ENCODE measurements at places on chromosomes 11 and 22.

DNA sequence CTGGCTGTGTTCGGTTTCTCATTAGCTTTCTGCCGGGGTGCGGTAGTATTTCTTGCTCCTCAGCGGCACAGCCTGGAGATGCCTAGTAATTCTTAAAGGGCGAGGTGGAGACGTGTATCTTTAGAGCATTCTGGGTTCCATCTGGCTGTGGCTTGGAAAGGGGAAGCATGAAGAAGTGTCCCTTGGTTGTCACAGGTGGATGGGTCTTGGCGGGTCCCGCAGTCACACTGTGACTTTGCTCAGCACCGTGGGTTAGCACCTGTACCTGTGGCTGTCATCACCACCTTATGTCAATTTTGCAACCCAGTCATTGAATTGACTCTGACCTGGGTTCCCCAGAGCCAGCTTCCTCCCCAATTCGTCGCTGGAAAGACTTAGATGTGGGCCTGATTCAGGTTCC is 57.6 kb downstream of the MIAT start:
- no peak for DNase-seq

DNA sequence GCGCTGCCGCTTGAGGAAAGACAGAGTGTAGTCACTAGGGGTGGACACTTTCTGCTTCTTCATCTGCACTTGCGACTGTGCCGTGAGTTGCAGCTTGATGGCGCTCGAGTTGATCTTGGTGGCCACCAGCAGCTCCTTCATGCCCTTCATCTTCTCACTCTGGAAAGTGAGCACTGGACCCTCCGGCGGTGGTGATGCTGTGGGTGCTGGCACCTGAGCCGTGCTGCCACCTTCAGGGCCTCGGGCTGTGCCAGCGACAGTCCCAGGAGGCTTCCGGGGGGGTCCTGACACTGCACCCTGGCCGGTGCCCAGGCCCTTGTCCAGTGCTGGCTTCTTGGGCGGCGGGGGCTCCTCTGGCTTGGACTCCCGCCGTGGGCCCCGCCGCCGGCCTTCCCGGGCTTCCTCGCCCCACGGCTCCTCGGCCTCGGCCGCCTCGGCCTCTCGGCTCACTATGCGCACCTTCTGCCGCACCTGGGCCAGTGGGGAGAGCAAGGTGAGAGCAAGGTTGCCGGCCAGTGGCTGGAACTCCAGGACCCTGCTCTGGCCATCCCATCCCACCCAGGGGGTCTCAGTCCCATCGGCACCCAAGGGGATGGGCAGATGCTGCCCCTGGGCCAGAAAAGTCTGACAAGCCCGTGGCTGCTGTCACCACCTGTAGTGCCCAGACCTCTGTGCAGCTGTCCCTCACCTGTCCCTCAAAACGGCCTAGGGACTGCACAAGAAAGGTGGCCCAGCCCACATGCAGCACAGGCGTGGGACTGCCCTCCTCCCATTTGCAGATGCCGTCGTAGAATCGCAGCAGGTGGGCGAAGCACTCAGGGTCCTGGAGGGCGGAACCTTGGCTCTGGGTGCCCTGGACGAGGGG is 1.6 kb upstream of the MAP4K2 start:
- DNase-seq = no peak

DNA sequence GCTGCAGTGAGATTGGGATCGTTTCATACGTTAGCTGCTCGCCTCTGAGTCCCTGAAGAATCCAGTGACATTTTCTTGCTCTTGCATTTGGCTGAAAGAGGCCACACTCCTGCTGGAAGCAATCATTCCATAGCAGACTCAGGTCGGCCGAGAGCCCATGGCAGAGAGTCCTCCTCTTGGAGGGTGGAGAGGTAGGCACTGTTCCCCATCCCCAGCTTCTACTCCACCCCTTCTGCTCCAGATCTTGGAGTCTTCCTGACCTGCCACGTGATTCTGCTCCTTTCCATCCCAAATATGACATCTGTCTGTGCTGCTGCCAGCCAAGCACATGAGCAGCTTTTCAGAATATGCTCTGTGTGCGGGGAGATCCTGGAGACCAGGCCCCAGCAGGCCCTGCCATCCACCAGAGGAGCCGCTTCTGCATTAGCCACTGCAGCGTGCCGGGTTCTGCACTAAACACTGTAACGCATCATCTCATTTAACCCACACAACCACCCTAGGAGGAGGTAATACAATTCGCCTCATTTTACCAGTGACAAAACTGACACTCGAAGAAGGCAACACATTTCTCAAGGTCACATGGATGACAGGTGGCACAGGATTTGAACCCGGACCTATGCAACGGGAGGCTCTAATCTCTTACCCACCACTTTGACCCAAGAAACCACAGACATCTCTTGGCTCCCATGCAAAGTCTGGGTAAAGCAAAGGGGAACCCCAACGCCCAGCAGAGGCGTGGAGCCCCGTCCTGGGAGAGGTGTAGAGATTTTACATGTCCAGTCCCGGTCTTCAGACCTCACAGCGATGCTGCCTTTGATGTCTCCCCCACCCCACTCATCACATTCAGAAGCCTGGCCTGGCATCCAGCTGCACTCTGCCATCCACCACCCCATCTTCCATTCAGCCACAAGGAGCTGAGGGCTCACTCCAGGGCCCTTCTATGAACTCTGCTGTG is 78.8 kb downstream of the FEZ1 start:
- no peak for DNase-seq

- DNase-seq = no peak
Measured at GRCh38 chr11:60376601-60377000, 1.7 kb upstream of the MS4A7 start.

DNA sequence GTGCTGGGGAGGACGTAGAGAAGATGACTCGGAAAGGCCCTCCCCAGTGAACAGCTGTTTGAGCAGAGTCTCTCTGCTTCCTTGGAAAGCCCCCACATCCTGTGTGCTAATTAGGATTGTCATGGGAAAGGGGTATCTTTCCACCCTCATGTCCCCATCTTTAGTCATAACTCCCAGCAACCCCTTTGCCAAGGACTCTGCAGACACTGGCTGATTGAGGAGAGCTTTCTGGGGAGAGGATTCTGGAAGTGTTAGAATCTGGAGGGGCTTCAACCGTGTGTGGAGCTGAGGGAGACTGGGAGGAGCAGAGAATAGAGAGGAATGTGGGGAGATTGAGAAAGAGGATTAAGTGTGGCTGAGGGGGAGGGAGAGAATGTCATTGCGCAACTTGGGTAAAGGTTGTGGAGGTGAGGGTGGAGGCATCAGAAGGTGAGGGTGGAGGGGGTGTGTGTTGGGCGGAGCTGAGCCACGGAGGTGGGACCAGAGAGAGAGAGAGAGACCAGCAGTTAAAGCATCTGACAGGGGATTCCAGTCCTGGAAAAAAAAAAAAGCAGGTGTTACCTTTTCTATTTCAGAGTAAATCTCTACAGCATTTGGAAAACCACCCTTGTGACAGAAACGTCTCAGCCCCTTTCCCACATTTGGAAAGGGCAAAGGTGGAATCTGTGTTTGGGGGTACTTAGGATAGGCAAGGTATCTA is 2.2 kb downstream of the DTX4 start:
- DNase-seq = no peak

GRCh38 chr11:74011360-74012073 is 2.6 kb upstream of the UCP3 start:
- DNase-seq = peak; percentile 75

DNA sequence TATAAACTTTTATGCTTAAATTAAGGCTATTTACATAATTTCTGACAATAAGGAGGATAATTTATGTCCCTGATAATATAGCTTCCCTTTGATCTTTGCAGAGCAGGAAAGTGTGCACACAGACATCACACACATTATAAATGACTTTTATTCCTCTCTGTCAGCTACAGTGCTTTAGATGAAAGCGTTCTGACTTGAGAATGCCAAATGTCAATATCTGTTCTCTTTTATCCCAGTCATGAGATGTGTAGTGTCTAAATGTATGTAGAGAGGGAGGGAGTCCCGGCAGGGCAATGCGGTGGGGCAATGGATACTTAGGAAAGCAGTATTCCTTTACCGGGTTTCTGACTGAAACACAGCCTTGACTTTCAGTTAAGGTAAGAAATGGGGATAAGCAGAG is 225.4 kb upstream of the CHORDC1 start:
- no peak for DNase-seq

- DNase-seq = peak; percentile 33
Measured at GRCh38 chr11:59216641-59217564, 4.2 kb upstream of the MPEG1 start.

DNA sequence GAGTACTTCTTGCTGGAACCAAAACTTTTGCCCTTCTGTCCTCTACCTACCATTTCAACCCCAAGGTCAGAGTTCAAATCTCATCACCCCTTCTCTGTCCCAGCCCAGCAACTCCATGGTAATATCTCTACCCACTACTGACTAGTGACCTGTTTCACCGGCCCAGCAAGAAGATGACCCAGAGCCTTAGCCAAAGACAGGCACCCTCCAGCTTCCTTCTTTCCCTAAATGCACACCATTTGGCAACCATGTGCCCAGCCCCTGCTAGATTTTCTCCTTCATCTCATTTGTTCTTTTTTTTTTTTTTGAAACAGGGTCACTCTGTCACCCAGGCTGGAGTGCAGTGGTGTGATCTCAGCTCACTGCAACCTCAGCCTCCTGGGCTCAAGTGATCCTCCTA is 14.9 kb downstream of the ARAP1 start:
- no peak for DNase-seq

DNA sequence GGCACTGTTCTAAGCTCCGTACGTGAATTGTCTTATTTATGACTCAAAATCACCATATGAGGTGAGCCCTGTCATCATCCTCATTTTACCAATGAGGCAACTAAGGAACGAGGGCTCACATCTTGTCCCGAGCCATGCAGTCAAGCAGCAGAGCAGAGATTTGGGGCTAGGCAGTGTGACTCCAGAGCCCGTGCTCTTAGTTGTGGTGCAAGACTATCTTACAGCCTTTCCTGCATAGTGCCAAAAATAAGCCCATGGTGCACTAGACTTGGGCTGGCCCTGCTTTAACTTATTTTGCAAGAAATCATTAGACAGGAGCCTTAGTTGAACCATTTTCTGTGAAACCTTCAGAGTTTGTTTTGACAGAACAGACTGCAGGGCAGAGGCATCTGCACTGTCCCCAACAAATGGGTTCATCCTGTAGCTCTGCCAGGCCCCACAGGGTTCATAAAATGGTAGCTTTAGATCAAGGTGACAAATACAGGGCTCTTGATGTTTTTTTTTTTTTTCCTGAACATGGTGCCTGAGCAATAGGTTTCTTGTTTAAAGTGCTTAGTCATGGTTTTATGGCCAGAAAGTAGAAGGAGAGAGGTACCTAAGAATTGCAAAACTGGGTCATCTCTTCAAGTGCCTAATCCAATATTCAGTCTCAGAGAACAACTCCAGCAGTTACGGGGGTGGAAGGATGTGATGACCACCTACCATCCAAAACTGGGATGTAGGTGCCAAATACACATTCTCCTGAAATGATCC is 56.6 kb downstream of the BMAL1 start:
- DNase-seq = no peak

- no peak for DNase-seq
Measured at GRCh38 chr11:94154095-94154856, 25.6 kb downstream of the PANX1 start.

GRCh38 chr11:35237860-35238715 is 99.1 kb downstream of the CD44 start:
- peak; percentile 77 for DNase-seq

- no peak for DNase-seq
Measured at GRCh38 chr11:62122076-62122475, 1.7 kb upstream of the INCENP start.

DNA sequence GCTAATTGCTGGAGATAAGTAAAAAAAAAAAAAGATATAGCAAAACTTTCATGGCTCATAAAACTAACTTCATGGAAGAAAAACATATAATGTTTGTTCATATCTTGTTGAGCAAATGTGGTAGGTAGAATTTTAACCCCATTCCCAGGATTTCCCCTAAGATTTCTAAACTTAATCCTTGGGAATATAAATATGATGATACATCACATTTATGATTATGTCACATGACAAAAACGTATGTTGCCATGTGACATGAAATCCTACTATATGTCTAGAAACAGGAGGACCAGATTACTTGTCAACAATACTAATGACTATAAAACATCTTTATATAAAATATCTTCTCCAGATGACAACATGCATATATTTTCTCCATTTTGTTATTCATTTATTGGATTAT is 679.0 kb upstream of the LRRC4C start:
- no peak for DNase-seq

GRCh38 chr11:91365986-91366585 is 858.5 kb upstream of the FAT3 start:
- no peak for DNase-seq

GRCh38 chr11:61964058-61964665 is 3.3 kb downstream of the FTH1 start:
- peak; percentile 37 for DNase-seq

DNA sequence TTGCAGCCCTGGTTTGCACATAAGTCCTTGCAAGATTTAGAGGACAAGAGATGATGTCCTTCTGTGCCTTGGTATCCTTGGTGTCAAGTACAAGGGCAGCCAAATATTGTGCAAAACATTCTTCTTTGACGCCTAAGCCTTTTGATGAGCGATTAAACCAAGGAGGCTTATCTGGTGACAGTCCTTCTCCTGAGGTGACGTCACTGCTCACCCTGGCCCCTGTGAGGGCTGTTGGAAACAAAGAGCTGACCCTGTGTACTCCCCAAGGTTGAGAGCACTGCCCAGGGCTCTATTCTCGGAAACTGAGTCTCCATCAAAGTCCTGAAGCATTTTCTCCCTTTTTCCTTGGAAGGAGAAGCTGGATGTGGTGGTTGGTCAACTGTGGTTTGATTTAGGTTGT is 4.7 kb upstream of the GRAMD1B start:
- no peak for DNase-seq

DNA sequence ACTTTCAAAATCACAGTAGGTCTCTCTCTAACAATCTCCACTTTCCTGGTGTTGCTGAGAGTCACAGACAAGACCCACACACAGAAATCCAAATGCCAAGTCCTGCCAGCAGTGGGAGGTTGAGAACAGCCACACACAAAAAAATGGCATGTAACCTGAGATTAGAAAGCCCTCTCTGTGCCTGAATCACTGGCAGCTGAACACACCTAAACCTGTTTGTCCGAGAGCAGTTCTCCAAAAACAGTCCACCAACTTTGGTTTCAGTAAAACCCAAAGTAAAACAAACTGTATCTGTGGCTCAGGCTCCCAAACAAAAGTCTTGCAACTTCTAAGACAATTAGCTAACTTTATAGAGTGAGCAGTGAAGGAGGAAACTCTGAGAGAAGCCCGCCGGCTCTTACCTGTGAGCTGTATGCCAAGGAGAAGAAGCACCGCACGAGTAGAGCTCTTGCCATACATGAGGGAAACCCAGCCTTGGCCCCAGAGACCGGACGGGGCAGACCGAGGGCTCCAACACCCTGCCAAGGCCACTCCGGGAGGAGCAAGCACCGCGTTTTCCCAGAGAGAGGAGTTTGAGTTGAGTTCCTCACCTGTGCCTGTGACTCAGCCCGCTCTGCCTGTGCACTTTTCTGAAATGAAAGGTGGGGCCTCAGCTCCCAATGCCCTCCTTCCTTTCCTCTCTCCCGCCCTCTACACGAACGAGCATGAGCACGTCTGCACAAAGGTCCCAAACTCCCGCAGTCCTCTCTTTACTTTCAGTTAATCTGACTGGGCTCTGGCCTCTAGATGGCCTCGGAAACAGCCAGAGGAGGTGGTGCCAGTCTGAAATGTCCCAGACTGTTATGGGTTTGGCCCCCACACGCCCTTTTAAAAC is at the start of gene MPZL2:
TSS of gene MPZL2 (minus strand) at position 603 of the 874 bp plus-strand sequence. CDS start at position 459, 144 bp downstream.
- DNase-seq = no peak
